Aorta (tissue), 5 donors: ENCODE measurements at places on chromosomes 2 and 18. TPM values are rescaled to one million over a fixed set of nuclear protein-coding genes. Genes with fewer than 3 reads are reported as not detected.

VWC2L gene
- not detected for total RNA-seq

DNA sequence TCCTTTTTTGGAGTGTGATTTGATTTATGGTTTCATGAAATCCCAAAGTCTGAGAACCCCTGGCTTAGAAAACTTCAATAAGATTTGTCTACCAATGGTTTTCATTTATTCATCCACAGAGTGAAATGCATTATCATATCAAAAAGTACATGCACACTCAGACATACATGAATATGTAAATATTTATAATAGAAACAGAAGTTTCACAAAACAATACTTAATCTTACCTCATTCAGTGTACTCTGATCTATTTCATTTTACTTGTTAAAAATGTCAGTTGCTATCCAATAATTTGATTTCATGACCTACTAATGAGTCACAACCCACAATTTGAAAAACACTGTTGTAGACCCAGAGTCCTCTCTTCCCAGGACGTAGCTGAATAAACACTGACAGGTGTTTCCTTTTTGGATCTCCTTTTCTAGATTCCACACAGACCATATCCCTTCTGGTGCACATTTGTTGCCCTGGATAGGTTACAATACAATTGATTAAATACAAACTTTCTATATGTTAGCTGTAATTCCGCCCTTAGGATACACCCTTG lies 10.4 kb upstream of the CAVIN2 start:
- no peak overlapping the region for H3K4me3 ChIP-seq
- DNase-seq: no peak
- H3K27ac ChIP-seq: no peak overlapping the region

- no peak overlapping the region for H3K4me3 ChIP-seq
- no peaks in the 10 kb centered on the region for H3K4me1 ChIP-seq
- no peaks in the 10 kb centered on the region for H3K27me3 ChIP-seq
- peak overlapping the region; percentile 61 for H3K27ac ChIP-seq
Observed at GRCh38 chr2:20141806-20142205, 83.1 kb downstream of the SDC1 start.

DNA sequence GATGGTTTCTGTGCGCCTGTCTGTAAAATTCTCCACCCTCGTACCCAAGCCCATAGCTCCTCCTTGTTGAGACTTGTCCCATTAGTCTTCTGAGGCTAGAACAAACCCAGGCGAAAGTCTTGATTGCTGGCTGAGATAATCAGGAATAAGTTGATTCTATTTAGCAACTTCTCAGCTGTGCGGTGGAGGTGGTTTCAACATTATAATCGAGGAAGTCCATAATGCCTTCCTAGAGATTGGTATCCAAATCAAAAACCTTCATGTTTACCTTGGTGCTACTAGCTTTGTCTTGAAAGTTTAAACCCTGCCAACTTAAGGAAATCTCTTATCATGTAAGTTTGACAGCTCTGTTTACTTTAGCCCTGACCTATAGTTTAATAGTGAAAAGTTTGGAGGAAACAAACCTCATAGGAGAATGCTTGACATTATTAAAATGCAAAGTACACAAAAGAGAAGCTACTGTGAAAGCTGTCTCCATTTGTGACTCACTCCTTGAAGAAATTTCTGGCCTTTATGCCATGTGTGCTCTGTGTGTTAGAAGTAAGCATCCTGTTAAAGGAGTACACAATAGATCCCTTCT lies 36.6 kb upstream of the DSC1 start:
- no peak for DNase-seq
- H3K36me3 ChIP-seq: no peaks in the 10 kb centered on the region
- no peak overlapping the region for H3K4me3 ChIP-seq
